ENCODE measurements at places on chromosomes 1 and 21.

DNA sequence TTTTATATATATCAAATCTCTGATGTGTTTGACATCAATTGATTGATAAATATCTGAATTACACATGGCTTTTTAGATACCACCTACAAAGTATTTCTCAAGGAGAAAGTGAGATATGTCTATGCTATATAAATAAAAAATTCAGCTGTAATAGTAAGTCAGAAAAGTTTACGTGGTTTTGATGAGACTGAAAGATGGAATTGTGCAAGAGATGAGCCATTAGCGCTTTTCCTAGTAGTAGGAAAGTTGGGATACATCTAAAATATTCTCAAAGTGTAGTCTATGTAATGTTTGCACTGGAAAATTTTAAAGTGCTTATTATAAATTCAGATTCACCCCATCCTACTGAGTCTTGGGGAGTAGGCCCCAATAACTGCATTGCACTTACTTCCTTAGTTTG is 49.1 kb downstream of the SGIP1 start:
- DNase-seq: no peak

- no peak for DNase-seq
Measured at GRCh38 chr1:12005488-12006166, 13.7 kb upstream of the MIIP start.

DNA sequence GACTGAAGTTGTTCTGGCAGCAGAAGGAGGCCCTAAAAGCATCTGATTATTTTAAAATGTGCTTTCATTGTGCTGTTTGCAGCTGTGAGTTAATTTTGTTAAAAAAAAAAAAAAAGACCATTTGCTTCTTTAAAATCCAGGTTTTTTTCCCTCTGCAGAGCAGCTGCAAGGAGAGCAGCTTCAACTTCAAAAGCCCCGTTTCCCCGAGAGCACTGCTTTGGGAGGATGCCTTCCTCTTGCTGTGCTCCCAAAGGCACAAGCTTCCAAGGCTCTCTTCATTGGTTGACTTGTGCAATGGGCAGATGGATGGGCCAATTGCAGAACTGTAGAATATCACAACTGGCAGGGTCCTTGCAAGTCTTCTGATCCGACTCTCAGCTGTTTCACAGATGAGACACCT is 459.2 kb upstream of the PKN2 start:
- DNase-seq: no peak

DNA sequence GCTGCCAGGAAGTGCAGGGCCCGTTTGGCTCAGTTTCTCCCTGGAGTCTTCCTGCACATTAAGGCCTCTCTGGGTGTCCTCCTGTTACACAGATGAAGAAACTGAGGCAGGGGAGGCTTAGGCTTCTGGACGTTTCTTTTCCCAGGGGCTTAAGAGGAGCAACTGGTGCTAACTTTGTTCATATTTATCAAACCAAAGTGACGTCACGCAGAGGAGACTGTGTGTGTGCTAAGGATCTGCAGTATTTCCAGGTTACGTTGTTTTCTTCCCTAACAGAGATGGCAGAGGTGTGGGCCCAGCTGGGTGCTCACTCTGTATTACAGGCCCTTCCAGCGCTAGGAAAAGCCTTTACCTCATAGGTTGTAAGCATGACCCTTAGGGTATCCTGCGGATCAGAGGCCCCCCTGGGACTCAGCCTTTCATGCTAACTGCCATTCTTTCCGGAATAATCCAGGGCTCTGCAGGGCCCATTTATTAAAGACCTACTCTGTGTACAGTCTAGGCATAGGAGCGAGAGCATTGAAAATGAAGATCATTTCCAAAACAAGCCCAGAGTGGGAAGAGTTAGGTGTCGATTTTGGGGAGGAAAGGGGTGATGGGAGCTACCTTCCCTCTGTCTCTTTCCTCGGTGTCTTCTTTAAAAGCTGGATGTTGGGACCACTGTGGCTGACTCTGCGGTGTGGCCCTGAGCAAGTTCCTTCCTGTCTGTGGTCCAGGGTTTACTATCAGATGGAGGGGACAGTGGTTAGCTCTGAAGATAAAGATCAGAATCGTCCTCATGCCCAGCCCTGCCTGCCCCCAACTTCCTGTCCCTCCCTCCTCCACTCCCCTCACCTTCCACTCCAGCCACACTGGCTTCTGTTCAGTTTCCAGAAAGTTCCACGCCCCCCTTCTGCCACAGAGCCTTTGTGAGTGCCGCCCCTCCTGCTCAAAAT is 4.6 kb downstream of the AGTRAP start:
- no peak for DNase-seq

DNA sequence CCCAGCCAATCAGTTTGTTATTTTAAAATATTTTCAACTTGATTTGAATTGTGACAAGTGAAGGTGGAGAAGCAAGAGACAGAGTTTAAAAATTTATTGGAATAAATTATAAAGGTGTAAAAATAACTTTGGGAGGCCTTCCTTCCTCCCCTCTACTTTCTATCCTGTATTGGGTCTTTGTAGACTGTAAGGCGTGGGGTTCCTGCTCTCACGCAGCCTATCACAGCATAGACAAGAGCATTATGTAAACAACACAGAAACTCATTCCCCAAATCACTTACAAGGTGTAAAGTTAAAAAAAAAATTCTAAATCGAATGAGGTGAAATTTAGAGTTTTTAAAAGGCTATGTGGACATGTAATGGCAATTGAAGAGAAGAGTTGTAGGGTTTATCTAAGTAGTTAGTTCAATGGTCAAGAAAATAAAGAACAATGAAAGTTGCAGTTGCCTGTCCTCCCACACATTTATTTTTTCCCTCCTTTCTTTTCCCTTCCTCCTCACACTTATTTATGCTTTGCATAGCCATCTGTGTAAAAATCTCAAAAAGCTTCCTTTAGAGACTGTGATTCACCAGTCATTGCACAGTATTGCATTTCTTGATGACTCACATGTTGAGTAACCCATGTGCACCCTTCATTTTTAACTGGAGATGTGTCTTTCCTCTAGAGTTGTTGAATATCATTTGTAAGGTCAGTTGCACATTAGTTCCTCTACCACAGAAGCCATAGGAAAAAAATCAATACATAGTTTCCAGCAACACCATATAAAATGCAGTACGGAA is 242.2 kb downstream of the PTPRC start:
- no peak for DNase-seq
